ENCODE measurements at places on chromosomes 16 and 17.

DNA sequence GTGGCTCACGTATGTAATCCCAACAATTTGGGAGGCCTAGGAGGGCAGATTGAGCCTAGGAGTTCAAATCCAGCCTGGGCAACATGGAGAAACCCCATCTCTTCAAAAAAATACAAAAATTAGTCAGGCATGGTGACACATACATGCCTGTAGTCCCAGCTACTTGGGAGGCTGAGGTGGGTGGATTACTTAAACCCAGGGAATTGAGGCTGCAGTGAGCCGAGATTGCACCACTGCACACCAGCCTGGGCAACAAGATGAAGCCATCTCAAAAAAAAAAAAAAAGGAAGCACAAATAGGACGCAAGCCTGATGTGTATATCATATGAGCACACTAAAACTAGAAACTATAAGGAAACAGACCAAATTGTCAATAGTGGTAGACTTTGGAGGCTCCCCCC is 17.1 kb upstream of the FLCN start:
- no peak for DNase-seq

GRCh38 chr17:62882878-62883277 is 74.8 kb upstream of the MARCHF10 start:
- DNase-seq = no peak

DNA sequence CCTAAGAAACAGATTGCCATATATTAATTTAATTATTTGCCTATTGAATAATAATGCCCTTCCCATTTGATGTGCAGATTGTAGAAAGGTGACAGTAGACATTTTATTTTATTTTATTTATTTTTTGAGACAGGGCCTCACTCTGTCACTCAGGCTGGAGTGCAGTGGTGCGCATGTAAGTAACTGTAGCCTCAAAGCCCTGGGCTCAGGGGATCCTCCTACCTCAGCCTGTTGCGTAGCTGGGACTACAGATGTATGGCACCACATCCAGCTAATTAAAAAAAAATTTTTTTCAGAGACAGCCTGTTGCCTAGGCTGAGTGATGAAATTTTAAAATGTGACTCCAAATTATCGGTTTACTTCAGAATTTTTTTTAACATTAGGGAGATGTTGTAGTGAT is 1110.0 kb upstream of the EEF2KMT start:
- no peak for DNase-seq

- no peak for DNase-seq
Observed at GRCh38 chr17:41697122-41697962, 8.7 kb downstream of the EIF1 start.

DNA sequence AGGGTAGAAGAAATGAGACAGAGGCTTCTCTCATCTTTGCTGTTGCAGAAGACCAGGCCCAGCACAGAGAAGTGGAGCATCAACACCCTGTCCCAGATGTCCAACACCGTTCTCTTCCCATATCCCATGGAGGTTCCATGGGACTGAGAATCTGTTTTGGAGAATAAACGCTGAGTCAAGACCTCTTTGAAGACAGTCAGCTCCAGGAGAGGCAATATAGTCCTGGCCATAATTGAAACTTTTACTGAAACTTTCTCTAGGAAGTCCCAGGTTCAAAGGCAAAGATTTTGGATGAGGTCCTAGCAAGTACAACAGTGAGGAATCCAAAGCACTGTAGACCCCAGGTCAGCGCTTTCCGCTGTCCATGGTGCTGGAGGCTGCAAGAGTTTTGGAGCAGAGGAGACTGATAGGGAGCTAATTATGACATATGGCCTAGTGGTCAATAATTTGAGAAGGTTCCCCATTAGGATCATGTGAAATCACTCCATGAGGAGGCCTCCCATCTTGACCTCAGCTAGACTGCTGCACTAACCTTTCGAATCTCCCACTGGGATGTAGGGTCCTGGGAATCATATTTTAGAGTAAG is 36.0 kb downstream of the OSBPL7 start:
- no peak for DNase-seq

GRCh38 chr16:75043175-75043895 is 44.5 kb downstream of the ZNRF1 start:
- DNase-seq = no peak

- DNase-seq = no peak
Observed at GRCh38 chr16:23398987-23399805, 53.8 kb downstream of the COG7 start.
